WTC11 (cell line): ENCODE measurements at places on chromosomes 1 and 21.

- no peak for DNase-seq
Measured at GRCh38 chr1:17209430-17209829, 4.5 kb downstream of the PADI1 start.

GRCh38 chr1:196535727-196536126, 72.5 kb downstream of the KCNT2 start:
- DNase-seq, result peak; percentile 24

DNA sequence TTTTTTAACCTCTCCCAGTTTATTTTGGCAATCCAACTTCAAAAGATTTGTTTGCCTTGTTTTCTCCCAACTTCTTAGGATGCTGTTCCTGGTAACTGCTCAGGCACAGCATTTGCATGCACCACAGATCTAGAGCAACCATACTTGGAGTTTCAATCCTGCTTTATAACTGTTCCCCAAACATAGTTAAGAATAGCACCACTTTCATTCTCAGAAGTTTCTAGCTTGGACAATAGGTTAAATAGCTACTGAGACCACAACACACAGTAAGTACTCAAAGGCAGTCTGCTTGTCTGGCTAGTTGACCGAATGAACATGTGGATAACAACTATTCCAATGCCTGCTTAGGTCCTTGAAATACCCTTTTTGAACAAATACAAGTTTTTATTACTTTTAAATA, 76.8 kb downstream of the FOXJ3 start:
- DNase-seq, result no peak

DNA sequence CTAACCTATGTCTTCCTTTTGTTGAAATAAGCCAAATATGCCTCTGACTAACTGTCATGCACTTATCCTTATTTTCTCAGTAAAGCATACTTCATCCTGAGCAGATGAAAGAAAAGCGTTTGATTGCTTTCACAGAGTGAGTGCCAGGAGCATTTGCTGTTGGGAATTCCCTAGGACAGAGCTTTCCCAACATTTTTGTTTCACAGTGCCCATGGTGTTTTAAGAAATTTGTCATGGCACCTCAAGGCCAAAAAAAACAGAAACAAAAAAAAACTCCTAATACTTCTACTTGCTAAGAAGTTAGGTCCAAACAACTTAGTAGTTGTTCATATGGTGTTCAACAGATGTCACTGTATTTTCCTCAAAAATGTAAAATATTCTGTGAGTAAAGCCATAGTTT, 120.8 kb upstream of the BMP8A start:
- no peak for DNase-seq

GRCh38 chr1:231407547-231408396, 14.3 kb downstream of the EGLN1 start:
- no peak for DNase-seq

- no peak for DNase-seq
Measured at GRCh38 chr1:23574265-23574754, 15.0 kb upstream of the ID3 start.

DNA sequence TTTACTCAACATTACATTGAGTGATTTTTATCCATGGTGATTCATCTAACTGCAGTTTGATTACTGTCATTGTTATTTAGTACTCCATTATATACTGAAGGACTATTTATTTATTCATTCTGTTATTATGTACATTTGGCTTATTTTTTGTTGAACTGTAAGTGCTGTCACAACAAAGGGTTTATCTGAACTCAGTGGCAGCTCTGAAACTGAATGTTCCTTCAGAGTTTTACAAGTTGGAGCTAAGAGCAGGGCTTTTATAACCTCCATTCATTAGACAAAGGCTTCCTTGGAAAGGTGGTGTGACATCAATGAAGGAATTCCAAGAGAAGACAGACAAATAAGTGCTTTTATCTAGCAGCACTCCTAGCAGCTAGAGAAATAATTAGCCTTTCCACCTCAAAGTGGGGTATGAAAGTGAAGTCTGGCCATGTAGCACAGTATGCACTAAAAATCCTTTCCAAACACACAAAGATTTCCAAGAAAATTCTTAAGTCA, 83.3 kb upstream of the GORAB start:
- no peak for DNase-seq

DNA sequence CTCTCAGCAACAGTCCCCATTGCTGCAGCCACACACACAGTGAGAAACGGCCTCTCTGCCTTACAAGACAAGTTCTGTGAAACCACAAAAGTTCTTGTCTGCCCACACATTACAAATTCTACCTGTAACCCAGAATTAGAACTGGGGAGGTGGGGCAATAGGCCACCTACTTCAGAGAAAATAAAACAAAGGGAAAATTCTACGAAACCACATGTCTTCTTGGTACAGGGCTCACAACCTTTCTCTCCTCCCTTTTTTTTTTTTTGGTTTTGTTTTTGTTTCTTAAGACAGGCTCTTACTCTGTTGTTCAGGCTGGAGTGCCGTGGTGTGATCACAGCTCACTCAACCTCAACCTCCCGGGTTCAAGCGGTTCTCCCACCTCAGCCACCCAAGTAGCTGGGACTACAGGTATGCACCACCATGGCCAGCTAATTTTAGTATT, 30.2 kb downstream of the LPAR3 start:
- no peak for DNase-seq

GRCh38 chr1:227445746-227446145, 117.6 kb upstream of the ZNF678 start:
- no peak for DNase-seq

DNA sequence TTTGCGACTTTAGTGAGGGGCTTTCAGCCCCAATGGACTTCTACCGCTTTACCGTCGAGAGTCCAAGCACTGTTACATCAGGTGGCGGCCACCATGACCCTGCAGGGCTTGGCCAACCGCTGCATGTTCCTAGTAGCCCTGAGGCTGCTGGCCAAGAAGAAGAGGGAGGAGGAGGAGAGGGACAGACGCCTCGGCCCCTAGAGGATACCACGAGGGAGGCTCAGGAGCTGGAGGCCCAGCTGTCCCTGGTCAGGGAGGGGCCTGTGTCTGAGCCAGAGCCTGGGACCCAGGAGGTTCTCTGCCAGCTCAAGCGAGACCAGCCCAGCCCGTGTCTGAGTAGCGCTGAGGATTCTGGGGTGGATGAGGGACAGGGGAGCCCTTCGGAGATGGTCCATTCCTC, 8.6 kb upstream of the SLC25A34 start:
- DNase-seq, result no peak

DNA sequence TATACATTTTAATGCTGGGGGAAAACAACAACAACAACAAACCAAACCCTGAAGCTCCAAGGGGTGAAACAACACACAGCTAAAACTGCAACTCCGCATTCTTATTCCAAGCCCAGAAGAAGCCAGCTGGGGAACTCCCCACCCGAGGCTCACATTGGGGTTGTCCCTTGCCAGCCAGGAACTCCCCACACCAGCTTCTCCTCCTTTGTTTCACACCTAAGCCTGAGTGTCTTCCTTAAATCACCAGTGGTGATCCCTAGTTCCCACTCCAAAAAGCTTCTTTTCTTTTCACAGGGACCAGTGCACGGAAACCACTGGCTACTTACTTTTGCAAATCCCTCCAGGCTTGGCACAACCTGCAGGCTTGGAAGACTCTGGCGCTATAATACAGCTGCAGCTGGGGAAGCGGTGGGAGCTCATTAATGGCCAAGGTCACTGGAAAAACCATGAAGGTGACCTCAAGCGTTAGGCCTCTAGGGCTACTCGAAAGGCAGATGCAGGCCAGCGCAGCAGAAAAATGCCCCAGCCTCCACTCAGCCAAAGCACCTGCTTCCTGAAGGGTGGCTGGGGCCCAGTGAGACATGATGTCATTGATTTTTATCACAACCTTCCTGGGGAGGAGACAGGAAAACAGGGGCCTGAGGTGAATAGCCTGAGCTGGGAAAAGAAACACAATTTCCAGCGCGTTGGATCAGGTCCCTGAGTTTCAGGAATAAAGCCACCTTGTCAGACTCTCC, 40.1 kb downstream of the TLR5 start:
- no peak for DNase-seq

- DNase-seq, result no peak
Measured at GRCh38 chr1:155909894-155910293, 1.3 kb downstream of the RIT1 start.

DNA sequence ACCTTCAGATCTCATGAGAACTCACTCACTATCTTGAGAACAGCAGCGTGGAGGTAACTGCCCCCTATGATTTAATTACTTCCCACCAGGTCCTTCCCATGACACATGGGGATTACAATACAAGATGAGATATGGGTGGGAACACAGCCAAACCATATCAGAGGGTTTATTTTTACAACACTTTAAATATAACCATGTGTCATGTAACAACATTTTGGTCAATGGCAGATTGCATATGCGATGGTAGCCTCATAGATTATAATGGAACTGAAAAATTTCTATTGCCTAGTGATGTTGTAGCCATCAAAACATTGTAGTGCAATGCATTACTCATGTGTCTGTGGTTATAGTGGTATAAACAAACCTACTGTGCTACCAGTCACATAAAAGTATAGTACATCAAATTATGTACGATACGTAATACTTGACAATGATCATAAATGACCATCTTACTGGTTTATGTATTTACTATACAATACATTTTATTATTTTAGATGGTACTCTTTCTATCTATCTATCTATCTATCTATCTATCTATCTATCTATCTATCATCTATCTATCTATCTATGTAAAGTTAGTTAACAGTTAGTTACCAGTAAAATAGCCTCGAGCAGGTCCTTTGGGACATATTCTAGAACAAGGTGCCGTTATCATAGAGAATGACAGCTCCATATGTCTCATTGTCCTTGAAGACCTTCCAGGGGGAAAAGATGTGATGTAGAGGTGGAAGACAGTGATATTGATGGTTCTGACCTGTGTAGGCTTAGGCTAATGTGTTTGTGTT, 12.6 kb upstream of the S100B start:
- DNase-seq, result no peak

- DNase-seq, result no peak
Measured at GRCh38 chr1:83931658-83932253, 67.2 kb downstream of the TTLL7 start.

GRCh38 chr1:6580119-6580592, 362 bp downstream of the ZBTB48 start:
- no peak for DNase-seq

GRCh38 chr1:203463469-203464062, 12.0 kb upstream of the PRELP start:
- no peak for DNase-seq

DNA sequence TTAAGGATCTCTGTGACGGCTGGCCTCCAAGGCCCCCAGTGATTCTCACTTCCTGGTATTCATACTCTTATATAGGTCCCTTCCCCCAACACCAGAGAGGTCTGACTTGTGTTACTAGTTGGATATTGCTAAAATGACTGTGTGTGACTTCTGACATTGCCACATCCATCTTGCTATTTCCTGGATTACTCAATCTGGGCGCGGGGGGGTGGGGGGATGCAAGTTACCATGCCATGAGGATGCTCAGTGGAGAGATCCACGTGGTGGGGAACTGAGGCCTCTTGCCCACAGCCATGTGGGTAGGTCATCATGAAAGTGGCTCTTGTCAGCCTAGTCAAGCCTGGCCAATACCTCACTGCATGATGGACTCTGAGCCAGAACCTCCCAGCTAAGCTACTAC, 117.0 kb downstream of the UBE2U start:
- no peak for DNase-seq

- DNase-seq, result no peak
Measured at GRCh38 chr1:224727351-224728289, 111.5 kb downstream of the CNIH3 start.

- DNase-seq, result no peak
Measured at GRCh38 chr21:25494804-25495203, 112.5 kb downstream of the MRPL39 start.

DNA sequence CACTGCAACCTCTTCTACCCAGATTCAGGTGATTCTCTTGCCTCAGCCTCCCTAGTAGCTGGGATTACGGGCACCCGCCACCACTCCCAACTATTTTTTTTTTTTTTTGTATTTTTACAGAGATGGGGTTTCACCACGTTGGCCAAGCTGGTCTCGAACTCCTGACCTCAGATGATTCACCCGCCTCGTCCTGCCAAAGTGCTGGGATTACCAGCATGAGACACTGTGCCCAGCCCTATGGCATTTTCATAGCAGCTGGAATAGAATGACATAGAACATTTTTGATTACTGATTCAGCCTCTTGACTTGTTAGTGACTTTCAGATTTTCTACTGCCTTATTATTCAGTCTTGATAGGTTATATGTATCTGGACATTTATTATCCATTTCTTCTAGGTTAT, 1046.2 kb downstream of the AMY1C start:
- no peak for DNase-seq

- DNase-seq, result no peak
Measured at GRCh38 chr1:56446531-56447098, 132.7 kb downstream of the PLPP3 start.

DNA sequence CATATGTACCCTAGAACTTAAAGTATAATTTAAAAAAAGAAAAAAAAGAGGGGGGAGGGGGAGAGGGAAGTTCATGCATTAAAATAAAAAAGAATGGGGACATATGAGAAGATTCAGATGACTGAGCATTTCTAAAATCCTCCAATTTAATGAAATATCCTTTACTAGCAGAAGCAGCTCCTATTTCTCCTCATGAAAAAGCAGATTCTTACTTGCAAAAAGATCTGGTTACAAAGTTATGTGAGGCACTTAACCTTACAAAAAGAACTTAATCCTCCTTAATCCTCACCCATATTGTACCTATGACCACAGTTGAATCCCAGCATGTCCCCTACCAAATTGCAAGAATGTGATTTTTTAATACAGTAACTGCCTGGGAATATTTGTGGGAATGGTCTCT, 298.5 kb downstream of the SRGAP2C start:
- no peak for DNase-seq

GRCh38 chr1:187605736-187606135, 777.0 kb downstream of the PLA2G4A start:
- no peak for DNase-seq

GRCh38 chr1:16090076-16090826, 16.8 kb upstream of the FAM131C start:
- no peak for DNase-seq
